ENCODE measurements at places on chromosomes 2 and 18.

- no peak for DNase-seq
Measured at GRCh38 chr2:202133200-202133908, 60.3 kb downstream of the KIAA2012 start.

- no peak for DNase-seq
Measured at GRCh38 chr2:140835079-140835478, 1295.7 kb downstream of the LRP1B start.

DNA sequence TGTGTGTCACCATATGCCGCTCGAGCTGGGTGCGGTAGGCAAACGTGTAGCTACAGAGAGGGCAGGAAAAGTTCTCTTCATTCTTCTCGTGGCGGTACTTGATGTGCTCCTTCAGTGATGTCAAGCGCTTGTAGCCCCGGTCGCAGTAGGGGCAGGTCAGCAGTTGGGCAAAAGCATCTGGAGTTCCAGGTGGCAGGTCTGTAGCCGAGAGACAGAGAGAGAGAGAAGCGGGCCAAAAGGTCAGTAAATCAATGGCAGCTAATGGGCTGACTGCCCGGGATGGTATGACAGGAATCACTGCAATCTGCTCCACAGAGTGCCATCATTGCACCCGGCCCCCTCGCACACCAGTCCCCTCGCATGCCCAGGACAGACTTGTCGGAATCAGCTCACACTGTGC is 116.0 kb downstream of the ZEB2 start:
- no peak for DNase-seq

GRCh38 chr2:186590350-186590758 is 498 bp downstream of the ITGAV start:
- no peak for DNase-seq

GRCh38 chr2:75035444-75036353 is 77.3 kb downstream of the POLE4 start:
- DNase-seq: no peak
